ENCODE measurements at places on chromosomes 7 and 10.

- no peak for DNase-seq
Measured at GRCh38 chr10:127802531-127803095, 65.6 kb downstream of the FOXI2 start.

DNA sequence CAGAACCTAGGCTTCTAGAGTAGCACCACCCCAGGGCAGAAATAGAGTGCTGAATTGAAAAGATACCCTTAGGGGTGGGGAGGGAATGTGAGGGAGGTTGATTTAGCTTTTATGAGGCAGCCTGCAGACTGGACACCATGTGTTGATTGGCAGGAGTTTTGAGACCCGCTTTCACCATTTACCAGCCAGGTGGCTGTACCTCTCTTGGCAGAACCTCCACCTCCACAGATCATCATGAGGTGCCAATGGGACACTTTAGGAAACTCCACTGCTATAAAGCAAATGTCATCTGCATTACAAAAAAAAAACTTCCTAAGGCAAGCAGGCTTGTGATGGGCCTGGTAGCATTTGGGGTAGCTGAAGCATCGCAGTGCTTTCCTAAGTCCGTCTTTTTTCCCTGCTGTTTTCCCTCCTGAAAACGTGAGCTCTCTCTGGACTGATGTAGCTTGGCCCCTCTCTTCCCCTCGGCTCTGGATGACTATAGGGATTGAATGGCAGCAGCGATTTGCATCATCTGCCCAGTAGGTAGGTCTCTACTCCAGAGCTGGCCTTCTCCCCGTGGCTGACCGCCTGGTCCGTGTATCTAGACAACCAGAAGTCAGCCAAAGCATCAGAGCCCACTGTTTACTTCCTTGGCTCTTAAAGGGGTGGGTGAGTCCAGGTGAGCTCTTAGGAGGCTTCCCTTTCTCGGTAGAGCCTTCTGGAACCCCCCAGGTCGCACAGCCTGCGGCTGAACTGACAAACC, 1.3 kb downstream of the PCBD1 start:
- DNase-seq, result no peak

DNA sequence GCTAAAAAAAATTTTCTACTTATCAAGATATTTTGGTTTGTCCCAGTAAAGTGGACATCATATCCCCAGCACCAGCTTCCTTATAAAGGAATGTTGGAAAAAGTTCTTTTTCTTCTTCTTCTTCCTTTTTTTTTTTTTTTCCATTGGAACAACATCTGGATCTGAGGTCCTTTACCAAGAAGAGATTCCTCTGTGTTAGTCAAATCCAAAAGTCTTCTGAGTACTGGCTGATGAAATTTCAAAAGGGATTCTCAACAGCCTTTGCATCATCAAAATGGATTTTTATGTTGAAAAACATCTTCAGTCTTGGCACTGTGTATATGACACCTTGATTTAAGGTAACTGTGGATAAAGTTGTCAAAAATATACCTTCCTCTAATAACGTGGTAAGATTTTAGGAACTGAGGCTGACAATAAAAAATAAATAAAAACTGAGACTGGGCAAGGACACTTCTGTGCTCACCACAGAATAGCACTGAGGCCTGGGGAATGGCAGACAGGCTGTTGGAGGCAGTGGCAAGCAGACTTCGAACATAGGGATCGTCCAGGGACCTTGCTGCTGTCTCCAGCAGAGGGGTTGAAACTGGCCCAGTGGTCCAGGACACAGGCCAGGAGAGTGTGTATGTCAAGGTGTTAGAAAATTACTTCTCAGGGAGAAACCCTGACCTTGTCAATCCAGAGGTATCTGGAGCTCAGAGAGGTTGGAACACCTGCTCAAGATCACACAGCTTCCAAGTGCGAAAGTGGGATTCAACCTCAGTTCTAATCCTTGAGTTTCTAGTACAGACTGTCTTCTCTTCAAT, 130.4 kb downstream of the PTPN20 start:
- no peak for DNase-seq

DNA sequence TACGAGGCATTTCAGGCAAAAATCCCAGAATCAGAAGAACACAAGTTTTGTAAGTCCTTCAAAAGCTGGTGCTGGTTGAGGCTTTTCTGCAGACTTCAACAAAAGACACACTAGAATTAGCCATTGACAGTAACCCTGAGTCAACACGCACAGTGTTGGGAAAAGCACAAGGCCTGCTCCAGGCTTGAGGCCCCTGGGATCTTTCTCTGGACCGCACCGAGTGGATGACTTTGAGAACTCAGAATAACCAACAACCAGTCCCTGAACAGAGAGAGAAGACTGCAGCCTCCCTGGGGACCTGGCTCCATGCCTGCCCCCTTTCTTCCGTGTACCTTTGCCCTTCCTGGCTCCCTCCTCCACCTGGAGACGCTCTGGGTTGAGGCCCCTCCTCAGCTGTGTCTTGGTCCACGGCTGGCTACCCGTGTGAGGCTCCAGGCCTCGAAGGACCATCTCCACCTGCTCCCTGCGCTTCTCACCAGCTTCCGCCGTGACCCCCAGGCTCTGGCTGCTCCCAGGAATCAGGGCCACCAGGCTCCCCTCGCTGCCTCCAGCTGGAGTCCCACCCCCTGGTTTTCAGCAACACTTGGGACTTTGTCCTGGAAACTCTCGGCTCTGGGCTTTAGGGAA, 28.4 kb downstream of the DIP2C start:
- no peak for DNase-seq

GRCh38 chr10:69647819-69648218, 17.8 kb downstream of the FAM241B start:
- no peak for DNase-seq

Measured in iPS DF 6.9 (cell line).